ENCODE measurements at places on chromosomes 2 and 18.

GRCh38 chr2:15979051-15979758 is 38.9 kb downstream of the MYCN start:
- no peak for DNase-seq

GRCh38 chr2:183339311-183339710 is 215.1 kb downstream of the NUP35 start:
- DNase-seq: no peak

DNA sequence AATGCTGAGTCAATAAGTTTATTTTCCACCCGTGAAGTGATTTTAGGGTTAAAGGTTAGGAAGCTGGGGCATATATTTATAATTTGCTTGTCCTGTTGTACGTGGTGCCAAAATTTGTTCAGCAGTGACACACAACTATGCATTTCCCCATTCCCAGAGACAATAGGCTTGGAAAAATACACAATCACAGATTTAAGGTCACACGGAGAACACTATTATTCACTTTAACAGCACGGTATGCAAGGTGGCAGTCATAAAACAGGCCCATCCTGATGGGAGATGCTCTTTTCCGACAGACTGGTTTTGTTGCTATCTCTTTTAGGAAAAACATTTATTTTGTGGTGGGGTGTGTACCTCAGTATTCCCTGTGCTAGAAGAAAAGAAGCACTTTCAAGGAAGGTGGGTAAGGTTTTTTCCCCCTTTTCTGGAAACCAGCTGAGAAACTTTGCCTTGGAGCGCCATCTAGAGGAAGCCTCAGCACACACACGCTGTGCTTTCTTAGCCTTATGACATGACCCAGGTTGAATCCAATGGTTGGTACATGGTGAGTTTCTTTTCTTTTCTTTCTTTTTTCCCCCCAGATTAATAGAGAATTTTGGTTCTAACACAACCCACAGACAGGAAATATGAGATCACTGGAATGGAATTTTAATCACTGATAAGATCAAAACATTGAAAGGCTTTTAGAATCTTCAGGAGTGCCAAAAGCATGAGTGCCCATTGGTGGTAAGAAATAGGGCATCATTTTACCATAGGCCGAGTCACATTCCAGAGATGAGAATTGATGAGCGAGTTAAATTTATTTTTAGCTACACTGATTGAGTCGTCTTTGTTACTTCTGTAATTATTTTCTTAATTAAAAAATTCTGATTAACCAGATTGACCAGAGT is 332.1 kb downstream of the AGPS start:
- DNase-seq: peak; percentile 13

DNA sequence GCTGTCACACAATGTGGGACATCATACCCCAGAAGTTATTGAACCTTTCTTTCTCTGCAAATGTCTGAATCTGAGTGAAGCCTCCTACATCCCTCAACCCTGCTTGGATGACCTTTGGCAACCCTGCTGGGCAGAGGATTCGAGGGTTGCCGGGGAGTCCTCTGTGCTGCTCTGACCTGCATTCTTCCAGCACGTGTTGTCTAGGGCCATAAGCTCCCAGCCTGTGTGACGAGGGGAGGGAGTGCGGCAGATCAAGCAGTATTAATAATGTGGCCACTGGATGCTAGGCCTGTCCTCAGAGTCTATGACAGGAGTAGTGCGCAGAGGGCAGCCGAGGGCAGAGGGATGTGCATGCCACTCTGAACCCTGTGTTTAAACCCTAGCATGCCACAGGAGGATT is 58.8 kb downstream of the RPL37A start:
- DNase-seq: no peak

- DNase-seq: no peak
Observed at GRCh38 chr2:186101616-186102015, 363.0 kb downstream of the FSIP2 start.

GRCh38 chr2:236160366-236161081 is 7.7 kb downstream of the GBX2 start:
- no peak for DNase-seq

- DNase-seq: no peak
Observed at GRCh38 chr2:224584111-224584784, 915 bp downstream of the CUL3 start.

- DNase-seq: no peak
Observed at GRCh38 chr2:53289309-53290006, 478.1 kb upstream of the CHAC2 start.

DNA sequence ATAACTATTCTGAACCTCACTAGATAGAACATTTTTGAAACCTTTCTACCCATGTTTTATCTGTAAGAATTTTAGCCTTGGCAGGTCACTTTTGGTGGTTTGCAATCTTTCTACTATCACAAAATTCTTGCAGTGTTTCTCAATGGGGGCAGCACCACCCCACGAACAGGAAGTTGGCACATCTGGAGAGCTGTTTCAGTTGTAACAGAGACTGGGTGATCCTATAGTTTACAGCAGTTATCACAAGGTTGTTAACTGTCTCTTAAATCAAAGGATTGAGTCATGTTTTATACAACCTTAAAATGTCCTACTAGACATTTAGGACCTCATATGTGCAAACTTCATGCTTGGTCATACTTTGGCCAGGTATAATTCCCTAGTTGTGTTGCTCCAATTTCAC is 829.2 kb downstream of the ERBB4 start:
- DNase-seq: no peak

GRCh38 chr2:178072383-178073301 is at the start of gene PDE11A:
Gene PDE11A, minus strand, starts transcription at chr2:178072777. Its CDS starts 340 bp downstream, at chr2:178072437.
- no peak for DNase-seq

- DNase-seq: no peak
Observed at GRCh38 chr2:7649461-7650228, 732.4 kb downstream of the RNF144A start.

DNA sequence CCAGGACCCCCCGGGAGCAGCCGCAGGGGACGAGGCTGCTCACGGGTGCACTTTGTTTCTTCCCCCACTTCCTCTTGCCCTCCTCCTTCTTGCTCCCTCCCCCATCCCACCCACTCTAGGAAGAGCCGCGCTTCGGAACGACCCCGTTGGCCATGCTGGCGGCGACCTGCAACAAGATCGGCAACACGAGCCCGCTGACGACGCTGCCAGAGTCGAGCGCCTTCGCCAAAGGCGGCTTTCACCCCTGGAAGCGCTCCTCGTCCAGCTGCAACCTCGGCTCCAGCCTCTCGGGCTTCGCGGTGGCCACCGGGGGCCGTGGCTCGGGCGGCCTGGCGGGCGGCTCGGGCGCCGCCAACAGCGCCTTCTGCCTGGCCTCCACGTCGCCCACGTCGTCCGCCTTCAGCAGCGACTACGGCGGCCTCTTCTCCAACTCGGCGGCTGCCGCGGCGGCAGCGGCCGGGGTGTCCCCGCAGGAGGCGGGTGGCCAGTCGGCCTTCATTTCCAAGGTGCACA is 1.3 kb downstream of the SP9 start:
- DNase-seq: no peak

GRCh38 chr2:159094173-159094737 is 125.8 kb downstream of the TANC1 start:
- DNase-seq: no peak

DNA sequence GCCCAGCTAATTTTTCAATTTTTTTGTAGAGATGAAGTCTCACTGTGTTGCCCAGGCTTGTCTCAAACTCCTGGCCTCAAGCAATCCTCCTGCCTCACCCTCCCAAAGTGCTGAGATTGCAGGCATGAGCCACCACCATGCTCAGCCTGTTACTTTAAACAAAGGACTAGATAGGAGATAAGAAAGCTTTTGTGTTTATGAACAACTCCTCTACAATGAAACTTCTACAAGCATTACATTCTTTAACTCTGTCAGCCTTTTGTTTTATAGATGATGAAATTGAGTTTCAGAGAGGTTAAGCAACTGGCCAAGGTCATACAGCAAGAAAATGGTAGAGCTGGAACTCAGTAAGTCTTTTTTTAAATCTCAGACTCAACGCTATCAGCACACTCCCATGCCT is 22.7 kb downstream of the ALPK2 start:
- no peak for DNase-seq

DNA sequence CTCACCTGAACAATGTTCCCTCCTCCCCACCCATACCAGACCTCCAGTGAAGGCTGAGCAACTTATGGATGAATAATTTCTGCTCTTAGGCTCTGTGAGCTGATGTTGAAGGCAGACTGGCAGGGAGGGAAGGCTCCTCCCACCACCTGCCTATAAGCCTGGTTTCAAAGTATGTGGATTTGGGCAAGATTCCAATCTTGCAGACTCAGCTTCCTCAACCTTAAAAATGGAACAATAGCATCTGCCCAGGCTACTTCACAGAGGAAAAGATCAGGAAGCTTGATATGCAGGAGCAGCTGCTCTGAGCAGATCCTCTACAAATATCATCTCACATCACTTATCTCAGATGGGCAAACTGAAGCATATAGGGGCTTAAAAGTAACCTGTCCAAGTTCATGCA is 112.2 kb downstream of the ZFP36L2 start:
- DNase-seq: no peak

- no peak for DNase-seq
Observed at GRCh38 chr18:78861706-78862105, 117.9 kb upstream of the SALL3 start.

GRCh38 chr18:57854726-57855125 is 51.6 kb upstream of the ATP8B1 start:
- no peak for DNase-seq

DNA sequence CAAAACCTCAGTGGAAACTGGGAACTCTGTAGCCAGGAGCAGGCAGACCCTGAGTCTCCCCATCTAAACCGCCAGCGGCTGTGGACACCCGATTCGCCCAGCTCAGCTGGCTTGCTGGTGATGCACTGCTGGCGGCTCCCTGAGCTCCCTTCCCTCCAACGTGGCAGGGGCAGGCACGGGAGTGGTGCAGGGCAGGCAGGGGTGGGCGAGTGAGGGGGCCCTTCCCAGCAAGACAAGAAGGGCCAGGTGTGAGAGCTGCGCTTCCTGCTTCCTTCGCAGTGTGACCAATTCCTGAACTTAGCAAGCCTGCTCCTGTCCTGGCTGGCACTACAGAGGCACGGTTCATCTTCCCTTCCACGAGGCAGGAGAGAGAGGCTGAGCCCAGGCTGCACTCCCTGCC is 12.3 kb upstream of the SEMA4C start:
- DNase-seq: no peak

- no peak for DNase-seq
Observed at GRCh38 chr2:226622484-226622883, 177.1 kb downstream of the IRS1 start.

DNA sequence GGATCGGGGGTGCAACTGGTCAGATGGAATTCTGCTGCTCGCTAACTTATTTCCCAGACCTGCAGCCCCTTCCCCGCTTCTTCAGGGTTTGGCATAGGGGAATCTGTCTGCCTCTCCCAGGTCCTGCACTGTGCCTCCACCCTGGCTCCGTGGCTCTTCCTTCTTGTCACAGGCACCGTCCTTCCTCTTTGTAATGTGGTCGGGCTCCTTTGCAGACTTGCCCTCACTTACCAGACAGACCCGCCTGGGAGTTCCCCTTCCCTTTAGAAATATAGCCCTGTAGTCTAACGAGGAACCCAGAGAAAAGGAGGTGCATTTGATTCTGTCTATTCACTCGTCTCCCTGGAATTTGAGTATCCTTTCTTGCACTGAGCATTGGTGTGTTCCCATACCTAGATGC is 63.9 kb upstream of the PAX8 start:
- no peak for DNase-seq

DNA sequence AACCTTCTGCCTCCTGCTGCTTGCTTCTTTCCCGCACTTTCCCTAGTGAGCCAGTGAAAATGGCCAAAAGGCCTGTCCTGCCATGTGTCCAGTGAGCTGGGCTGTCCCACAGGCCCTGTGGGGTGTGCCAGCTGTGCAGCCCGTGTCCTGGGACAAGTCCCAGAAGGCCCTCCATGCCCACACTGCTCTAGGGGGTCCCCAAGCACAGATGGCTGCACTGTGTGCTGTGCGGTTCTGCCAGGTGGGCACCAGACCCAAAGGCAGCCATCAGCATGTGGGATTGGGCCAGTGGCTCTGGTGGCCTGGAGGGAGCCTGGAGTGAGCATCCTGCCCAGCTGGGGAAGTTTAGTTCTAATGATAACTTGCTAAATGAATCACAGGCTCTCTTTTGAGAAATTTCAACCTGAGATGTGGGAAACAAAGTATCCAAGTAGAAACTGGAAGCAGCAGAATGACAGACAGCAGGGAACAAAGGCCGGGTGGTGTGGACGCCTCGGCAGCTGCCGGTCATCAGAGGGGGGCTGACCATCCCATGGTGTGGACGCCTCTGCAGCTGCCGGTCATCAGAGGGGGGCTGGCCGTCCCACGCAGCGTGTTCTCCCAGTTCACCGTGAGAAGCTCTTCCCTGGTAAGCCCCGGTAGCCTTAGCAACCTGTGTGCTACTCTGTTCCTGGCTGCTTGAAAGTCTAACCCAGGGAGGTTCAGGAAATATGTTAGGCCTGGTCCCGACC is 9.9 kb upstream of the CNDP2 start:
- DNase-seq: no peak

DNA sequence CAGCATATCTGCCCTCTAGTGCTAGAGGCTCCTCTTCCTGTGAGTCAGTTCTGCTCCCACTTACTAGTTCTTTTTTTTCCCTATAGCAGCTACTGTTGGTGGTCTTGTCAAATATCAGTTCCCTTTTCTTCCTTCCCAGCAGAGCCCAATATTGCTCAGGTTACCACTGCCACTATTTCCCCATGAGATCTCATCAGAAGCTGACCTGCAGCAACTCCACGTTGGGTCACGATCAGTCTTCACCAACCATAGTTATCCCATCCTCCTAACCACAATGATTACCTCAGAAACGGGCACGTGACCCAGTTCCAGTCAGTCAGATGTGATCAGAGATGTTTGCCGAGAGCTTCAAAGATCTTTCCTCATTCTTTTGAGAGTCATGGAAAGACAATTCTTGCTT is 59.7 kb upstream of the CAPN13 start:
- DNase-seq: no peak

DNA sequence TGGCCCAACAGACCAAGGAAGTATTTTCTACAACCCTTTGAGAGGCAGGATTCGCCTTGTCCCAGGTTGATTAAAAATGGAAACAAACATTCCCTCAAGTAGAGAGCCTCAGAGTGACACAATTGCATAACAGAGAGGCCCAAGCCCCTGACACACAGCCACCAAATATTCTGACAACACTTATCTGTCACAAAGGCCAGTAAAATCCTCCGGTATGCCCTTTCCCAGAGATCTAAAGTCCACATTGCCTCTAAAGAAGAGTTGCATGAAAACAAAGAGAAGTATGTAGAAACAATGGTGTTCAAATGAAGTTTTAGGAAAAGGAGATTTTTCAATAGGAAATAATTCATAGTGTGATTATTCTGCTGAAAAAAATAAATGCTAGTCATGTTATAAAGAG is 32.1 kb downstream of the DSEL start:
- no peak for DNase-seq

- DNase-seq: no peak
Observed at GRCh38 chr2:133039531-133039930, 369.5 kb upstream of the LYPD1 start.

GRCh38 chr2:158213773-158214172 is 112.1 kb downstream of the UPP2 start:
- no peak for DNase-seq

DNA sequence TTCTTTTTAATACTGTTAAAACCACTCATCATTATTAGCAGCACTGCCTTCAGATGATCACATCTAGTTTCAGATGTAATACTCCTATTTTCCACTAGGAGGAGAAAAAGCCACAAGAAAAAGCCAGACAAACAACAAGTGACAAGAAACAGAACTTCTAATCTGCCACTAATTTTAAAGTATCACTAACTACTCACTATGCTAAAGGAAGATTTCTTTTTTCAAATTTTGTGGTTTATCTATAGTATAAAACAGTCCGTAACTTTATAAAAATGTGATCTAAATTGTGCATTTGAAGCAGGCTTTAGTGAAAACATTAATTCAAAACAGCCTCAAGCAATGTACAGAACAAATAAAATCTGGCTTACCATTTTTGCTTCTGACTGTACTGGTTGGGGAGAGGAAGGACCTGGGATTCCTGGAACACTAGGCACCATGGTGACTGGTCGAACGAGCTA is 56.8 kb downstream of the ATF2 start:
- no peak for DNase-seq

All from GM12891 (cell line).